Activated T-cell treated with anti-CD3 and anti-CD28 coated beads, Interleukin-2, amount 50 U/mL, for 4 hours (primary cell): ENCODE measurements at places on chromosomes 12 and 14. TPM values are rescaled to one million over a fixed set of nuclear protein-coding genes. Genes with fewer than 3 reads are reported as not detected.

- no peak for DNase-seq
These were observed 666 bp upstream of the DERA start for GRCh38 chr12:15910468-15910863.

The DEGS2 gene
- total RNA-seq = 0.40 TPM

DNA sequence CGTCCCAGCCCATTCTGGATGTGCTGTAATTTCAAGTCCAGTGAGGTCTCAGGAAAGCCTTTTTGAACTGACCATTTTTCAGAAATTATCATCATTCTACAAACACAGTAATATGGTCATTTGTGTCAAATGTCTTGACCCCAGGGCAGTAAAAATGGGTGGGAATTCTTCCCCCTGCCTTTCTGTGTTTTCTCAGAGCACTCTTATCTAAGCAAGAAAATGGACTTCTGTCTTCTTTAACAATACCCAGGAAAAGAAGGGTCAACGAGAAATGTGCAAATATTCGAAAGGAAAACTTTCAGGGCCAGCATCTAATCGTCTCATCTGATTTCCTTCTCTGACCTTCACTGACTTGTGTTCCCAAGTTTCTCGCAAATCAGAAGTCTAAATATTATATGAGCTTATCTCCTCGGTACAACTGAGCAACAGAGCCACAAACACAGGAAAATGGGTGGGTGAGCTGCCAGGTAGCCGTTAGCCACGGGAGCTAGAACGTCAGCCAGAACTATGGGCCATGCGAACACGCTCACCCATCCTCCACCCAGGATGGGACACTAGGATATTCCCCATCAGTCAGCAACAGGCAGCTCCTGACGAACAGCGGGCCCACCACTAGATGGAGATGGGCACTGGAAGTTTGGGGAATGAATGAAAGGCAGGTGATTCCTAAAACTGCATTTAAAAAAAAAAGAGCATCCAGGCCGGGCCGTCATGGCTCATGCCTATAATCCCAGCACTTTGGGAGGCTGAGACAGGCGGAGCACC, 57.1 kb downstream of the VWF start:
- DNase-seq = no peak

DNA sequence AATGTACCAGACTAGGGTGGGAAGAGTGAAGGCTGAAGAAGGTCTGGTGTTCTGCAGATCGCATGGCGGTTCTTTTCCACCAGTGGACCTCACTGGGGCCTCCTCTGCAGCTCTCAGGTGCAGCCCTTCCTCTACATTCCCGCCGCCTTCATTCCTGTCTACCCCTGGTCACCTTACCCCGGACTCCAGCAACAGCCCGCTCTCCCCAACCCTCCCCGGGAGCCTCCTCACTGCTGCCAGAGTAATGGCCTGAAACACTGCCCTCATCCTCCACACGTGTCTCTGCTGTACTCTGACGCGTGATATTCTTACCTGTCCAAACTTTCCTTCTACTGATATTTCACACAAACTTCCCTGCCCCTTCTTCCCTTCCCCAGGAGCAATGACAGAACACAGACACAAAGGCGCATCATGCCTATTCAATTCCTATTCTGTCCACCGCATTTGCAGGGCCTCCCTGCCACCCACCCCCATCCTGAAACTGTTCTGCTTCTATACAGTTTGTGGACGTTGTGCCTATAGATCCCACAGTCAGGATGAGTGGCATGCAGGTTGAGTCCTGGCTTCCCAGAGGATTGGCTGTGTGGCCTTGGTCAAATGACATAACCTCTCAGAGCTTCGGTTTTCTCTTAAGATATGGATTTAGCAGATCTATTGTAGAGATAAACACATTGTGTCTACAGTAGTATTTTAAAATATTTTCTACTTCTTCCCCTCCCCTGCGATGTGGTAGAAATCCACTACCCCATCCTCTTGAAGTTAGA, 1.7 kb upstream of the NUAK1 start:
- DNase-seq = no peak

The BLTP3B gene
- total RNA-seq = 52.2 TPM

- no peak for DNase-seq
These were observed 6.0 kb upstream of the UBC start for GRCh38 chr12:124920353-124920935.

DNA sequence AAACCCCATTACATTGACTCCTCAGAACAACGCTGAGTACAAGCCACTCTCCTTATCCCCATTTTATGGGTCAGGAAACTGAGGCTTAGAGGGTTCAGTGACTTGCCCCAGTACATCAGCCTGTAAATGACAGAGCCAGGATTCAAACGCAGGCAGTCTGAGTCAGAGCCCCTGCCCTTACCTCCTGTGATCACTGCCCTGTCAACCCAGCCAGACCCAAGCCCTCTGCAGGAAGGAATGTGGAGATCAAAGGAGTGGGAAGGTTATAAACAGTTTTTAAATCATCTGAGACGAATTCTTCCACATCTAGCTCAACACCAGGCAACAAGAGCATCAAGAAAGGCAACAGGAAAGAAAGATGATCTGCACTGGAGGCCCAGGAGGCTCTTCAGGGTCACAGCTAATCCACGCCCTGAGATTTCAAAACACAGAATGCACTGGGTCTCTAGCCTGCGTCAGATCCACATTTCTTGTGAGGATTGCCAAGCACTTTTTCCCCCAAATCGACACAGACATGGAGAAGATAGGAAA, 38.5 kb downstream of the SPTB start:
- DNase-seq = no peak

GRCh38 chr12:57066245-57066644, 12.3 kb downstream of the NEMP1 start:
- no peak for DNase-seq

DNA sequence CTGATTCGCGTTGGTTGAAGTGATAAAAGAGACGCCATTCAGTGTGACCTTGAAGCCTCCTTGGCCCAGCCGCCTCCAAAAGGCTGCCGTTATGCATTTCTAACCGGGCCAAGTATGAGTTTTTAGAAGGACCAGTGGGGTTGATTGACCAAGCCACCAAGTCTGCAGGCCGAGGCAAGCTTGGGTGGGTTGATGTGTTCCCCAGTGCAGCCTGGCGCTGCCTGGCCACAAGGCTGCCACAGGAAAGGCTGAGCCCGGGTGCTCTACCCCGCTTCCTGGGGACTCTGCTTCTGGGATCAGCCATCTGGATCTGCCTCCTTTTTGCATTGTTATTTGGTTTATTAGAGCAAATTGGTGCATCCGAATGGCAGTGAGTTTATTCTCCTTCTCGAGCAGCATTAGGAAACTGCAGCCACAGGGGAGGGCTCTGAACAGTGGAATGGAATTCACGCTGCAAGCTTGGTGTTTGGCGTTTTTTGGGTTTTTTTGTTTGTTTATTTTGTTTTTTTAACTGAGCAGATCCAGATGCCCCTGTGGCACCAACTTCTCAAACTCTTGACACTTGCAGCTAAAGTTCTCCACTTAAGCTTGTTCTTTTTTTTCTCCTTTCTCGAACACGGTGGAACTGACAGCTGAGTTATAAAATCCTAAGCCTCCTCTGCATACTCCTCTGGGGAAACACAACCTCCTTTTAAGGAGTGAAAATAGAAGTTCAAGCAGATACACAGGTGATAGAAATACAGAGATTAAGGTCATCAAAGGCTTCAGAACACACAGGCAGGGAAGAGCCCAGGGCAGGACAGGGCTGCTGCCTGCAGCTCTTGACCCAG, 145.4 kb upstream of the FKBP4 start:
- no peak for DNase-seq

GRCh38 chr14:23375527-23376251, 1.2 kb upstream of the CMTM5 start:
- DNase-seq = no peak

- DNase-seq = no peak
These were observed 47.0 kb upstream of the ERGIC2 start for GRCh38 chr12:29427964-29428363.

The OAS3 gene
- total RNA-seq = 5.5 TPM

The HRK gene
- total RNA-seq = not detected

GRCh38 chr12:72282721-72283120, 10.6 kb downstream of the TRHDE start:
- no peak for DNase-seq

DNA sequence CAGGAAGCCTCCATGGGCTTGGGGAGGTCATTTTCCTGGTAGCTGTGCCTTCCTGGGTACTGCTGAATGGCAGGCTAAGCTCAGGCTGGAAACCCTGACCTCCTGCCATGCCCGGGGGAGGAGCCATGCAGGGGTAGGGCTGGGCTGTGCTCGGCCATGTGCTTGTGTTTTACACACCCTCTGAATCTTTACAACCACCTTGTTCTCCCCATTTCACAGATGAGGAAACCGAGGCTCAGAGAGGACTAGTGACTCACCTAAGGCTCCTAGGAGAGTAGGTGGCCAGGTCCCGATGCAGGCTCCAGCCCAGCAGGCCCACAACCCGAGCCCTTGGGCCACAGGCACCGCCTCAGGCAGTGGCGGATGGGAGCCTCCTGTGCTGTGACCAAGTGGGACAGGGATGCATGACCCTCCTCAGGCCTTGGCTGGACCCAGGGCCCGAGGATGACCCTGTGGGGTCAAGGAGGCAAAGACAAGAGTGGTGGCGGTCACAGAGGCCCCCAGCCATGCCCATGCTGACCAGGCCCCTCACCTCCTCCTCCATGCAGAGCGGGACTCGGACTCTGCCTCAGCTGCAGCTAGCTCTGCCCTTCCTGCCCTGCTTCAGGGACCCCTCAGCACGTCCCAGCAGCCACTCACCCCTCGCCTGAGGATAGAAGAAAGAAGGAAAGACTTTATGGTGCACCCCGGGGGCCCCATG, 136.1 kb downstream of the CALM1 start:
- no peak for DNase-seq

The CLEC4D gene
- total RNA-seq = not detected

GRCh38 chr12:24198936-24199671, 249.6 kb upstream of the SOX5 start:
- DNase-seq = no peak

DNA sequence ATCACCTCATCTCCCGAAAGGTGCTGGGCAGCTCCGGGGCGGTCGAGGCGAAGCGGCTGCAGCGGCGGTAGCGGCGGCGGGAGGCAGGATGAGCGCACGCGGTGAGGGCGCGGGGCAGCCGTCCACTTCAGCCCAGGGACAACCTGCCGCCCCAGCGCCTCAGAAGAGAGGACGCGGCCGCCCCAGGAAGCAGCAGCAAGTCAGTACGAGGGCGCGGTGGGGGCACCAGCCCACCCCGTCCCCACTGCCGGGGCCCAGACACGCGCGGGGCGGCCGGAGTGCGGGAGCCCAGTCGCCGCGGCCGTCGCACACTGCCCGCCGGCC, 862 bp downstream of the HMGA2 start:
- DNase-seq = no peak

The ERP27 gene
- 0.24 TPM for total RNA-seq

The STAT6 gene
- 340 TPM for total RNA-seq

DNA sequence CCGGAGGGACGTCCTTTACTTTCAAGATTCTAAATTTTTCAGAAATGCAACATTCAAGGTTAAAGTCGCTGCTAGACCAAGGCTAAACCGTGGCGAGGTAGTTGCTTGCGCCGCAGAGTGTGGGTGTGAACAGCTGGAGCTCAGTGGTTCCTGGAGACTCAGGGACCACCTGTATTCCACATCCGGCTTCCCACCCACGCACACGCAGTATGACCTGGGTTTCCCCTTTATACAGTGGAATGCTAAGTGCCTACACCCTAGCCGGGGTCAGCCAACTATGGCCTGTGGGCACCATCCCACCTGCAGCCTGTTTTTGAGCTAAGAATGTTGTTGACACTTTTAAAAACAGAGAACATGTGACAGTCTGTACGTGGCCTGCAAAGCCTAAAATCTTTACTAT, 42.9 kb upstream of the TESC start:
- DNase-seq = no peak

DNA sequence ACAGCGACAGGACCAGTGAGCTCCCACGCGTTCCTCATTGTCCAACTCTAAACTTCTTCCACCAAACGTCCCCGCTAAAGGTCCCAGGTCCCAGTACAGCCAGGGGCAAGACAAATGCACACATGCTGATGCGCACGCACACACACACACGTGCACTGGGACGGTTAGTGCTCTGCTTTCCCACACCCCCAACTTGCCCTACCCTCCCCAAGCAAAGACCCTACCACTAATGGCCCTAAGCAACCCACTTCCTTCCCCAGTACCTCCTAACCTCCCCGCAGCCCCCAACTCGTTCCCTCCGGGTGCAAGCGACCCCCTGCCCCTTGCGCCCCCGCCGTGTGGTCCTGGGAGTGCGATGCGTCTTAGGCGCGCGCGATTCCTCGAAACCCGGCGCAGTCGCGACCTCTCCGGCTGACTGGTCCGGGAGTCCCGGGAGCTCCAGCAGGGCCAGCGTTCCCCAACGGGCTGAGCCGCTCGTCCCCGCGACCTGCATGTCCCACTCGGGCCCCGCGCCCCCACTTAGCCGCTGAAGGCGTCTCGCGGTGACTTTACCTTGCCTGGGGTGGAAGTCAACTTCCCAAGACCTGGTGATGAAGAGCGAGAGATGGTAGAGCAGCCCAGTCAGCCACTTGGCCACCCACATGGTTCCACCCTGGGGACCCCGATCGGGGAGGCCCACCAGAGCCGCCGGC, 578 bp downstream of the ADAMTS20 start:
- no peak for DNase-seq

DNA sequence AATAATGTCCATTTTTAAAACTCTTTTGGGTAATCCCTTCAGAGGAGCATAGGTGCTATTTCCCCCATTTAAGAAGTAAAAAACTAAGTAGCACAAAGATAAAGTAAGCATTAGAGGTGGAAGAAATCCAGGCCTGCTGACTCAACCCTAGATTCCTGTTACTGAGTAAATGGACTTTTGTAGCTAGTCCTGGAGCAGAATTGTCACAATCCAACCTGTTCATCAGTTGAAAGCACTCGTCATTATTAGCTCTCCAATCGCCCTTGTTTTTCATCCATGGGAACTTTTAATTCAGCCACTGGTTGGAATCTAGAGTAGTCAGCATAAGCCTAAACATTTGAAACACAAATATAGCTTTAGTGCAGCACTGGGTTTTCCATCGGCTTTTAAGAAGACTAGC, 139.5 kb upstream of the AMIGO2 start:
- DNase-seq = no peak

DNA sequence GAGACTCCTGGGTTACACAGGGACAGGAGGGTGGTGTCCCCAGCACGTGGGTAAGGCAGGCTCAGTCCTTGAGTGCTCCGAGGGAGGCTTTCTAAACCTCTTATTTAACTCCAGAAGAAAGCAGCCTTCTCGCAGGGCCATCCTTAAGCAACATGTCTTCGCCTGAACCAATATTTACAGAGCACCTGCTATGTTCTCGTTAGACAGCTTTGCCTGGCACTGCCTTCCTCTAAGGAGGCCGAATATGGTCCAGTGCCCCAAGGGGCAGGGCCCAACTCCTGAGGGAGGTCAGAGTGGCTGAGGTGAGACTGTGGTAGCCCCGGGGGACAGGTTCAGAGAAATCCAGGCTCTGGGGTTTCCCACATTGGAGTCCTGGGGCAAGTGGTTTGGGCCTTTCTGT, 2.1 kb upstream of the SCARB1 start:
- DNase-seq = no peak

DNA sequence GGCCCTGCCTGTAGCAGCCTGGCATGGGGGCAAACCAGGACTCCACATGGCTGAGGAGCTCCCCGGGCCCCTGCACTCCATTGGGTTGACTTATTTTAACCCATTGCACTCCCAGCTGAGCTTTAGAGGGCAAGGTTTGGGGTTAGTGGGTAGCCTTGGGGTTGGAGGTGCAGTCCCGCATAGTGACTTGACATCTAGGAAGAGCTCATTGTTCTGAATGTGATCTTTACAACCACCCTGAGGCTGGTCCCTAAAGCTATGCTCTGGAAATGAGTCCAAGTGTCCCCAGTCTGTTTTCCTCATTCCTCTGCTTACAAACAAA, 36.4 kb downstream of the NFKBIA start:
- no peak for DNase-seq

The HDAC7 gene
- 168 TPM for total RNA-seq
